Stimulated activated CD4-positive, alpha-beta T cell treated with anti-CD3 and anti-CD28 coated beads, Interleukin-4, amount 100 ng/mL, for 4 hours (primary cell): ENCODE measurements at places on chromosomes 2 and 18.

- DNase-seq = no peak
These were observed 131.2 kb downstream of the TMEM18 start for GRCh38 chr2:545711-546650.

DNA sequence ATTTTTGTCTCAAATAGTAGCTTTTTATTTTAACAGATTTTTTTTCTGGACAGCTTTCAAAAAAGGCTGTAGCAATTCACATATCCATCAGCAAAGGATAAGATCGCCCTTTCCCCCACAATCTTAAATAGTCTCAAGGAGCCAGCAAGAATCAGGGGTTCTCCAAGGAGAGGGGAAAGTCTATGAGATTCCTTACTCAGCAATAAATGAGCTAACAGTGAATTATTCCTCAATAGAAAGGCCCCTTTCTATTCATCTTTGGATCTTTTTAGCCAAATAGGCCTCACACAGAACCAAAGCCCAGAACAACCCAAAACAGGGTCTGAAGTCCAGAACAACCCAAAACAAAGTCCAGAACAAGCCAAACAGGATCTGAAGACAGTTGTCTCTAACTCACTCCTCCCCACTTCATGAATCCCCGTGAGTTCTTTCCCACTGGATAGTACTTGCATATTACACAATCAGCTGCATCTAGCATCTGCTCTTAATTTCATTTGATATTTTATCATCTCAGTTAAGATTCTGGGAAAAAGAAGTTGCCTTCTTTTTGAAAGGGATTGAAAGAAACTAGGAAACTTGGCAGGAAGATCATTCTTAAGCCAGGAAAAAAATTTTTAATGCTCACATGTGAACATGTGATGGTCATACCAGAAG, 3.4 kb upstream of the DHRS9 start:
- DNase-seq = no peak

GRCh38 chr2:37523814-37524362, 147.6 kb downstream of the CDC42EP3 start:
- no peak for DNase-seq

GRCh38 chr2:192669505-192670091, 474.9 kb upstream of the TMEFF2 start:
- DNase-seq = no peak

DNA sequence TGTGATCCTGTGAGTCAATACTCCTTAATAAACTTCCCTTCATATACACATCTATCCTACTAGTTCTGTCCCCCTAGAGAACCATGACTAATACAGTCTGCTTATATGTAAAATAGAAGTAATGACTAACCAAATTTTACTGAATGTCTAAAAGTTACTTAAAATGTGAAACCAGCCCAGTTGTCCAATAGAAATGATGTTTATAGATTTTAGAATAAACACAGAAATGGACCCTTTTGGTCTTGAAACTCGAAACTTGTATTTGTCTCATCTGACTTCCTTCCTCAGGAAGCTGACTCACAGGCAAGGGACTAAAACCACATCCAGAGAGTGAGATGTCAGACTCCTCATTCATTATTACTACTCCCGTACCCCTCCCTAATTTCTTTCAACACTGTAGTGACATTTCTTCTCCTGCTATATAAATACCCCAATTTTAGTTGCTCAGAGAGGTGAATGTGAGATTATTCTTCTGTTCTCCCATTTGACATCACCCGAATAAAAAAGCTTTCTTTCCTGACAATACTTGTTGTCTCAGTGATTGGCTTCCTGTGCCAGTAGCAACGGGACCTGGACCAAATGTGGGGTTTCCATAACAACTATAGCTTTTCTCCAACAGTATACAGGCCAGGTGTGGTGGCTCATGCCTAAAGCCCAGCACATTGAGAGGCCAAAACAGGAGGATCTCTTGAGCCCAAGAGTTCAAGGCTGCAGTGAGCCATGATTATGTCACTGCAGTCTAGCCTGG, 486.0 kb downstream of the ERBB4 start:
- no peak for DNase-seq

GRCh38 chr2:26463244-26464192, 14.4 kb downstream of the OTOF start:
- no peak for DNase-seq

DNA sequence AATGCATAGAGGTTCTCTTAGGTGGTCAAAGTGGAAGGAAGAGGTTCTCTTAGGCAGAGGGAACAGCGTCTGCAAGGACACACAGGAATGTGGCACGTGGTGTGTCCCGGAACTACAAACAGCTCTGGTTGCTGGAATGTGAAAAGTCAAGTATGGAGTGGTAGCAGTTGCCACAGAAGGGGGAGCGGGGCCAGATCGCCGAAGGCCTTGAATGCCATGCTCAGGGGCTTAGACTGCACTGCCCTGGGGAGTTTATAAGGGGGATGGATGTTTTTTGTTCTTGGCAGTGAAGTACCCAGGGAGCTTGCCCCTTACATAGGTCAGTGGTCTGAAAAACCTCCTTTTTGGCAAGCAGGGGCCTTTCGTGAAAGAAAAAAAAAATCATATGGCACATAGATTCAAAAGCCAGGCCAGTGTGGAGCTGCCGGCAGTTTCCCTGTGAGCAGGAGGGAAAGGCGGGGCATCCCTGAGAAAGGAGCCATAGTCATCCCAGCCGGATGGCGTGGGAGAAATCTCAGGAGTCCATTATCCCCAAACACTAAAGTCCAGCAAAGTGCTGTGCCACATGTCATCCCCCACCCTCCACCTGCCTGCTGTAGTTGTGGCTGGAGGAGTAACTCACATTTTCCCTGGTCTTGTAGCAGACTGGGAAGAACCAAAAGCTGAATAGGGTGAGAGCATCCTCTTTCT, 45.4 kb downstream of the GORASP2 start:
- no peak for DNase-seq

- no peak for DNase-seq
These were observed 1.7 kb downstream of the FOSL2 start for GRCh38 chr2:28394331-28394877.

GRCh38 chr18:47150824-47151366, 595 bp upstream of the HDHD2 start:
- no peak for DNase-seq

DNA sequence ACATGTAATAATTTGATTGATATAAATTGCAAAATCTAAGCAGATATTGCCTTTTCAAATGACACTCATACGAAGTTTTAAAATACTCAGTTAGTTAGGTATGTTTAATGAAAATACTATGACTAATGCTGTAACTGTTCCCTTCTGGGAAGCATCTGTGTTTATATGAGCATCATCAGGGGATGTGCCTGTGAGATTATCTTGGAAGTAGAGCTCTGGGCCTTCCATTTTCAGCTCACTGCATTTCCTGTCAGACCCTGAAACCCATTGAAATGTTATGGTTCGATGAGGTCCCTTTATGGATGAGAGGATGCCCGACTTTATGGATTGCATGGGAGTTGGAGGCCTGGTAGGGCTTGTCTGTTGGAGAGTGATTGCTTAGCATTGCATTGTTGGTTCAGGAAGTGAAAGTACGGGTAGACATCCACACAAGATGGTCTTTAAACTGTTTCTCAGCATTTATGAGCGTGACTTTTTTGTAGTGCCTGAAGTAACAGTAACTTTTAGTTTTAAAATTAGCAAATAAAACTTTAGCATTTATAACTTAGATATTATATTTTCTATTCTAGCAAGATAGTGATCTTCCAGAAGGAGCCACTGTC, 28.7 kb downstream of the ELP2 start:
- DNase-seq = no peak

DNA sequence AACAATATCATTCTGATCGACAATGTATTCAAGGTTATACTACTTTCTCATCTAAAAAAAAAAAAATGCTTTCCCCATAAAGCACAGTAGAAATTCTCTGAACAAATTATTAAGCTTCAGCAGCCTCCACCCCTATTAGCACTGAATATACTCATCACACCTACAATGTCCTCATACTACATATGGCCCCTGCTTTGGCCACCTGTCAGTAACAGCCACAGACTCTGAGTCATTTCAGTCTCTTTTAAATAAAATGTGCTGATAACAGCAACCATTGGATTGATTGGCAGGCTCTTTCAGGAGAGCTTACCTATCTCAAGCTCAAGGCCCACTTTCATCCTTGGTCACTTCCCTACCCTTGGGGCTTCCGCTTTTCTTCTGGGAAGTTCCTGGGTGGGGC, 236.7 kb downstream of the TMX3 start:
- DNase-seq = no peak

- DNase-seq = no peak
These were observed 18.8 kb downstream of the NEMP2 start for GRCh38 chr2:190515687-190516086.

- DNase-seq = no peak
These were observed 6.9 kb downstream of the DCTN1 start for GRCh38 chr2:74373221-74373676.

DNA sequence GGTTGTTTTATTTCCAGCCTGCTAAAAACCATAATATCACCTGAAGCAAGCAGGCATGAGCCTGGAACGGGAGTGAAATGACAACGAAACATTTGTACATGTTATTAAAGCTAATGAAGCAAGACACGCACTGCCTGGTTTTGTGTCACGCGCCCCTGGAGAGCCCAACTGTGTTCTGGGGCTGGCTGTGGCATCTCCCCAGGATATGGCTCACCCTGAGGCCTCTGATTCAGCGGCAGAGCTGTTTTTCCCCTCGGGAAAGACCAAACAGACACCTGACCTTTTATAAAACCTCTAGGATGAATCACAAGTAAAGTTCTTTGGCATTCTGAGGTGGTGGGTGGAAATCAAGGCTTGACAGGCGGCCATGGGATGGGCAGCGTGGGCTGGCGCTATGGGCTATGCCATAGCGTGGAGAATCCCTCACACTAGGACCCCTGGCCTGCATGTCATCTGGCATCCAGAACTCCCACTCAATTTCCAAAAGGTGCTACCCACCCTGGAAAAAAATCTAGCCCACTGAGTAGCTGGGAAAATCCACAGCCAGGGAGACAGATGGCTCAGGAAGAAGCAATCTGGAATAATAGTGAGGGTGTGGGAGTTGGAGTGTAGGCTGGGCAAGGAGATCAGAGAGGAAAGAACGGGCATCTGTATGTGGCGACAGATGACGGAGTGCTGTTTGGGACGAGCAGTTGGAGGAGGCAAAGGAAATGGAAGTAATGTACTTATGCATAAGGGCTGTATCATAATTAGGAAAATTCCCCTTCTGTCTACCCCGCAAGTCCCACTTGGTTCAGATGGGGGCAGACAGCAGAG, 262.0 kb downstream of the AFF3 start:
- no peak for DNase-seq
